Lower leg skin (tissue), 4 donors: ENCODE measurements at places on chromosomes 1 and 21.

- DNase-seq = no peak
These were observed 620.3 kb upstream of the PLXNA2 start for GRCh38 chr1:208864366-208864965.

GRCh38 chr1:113887402-113888175, at the start of gene BCL2L15:
BCL2L15 (minus strand) TSS chr1:113887581; CDS start chr1:113887375, 206 bp downstream.
- no peak for DNase-seq

- no peak for DNase-seq
These were observed 211.7 kb downstream of the SMYD3 start for GRCh38 chr1:246295340-246295739.

DNA sequence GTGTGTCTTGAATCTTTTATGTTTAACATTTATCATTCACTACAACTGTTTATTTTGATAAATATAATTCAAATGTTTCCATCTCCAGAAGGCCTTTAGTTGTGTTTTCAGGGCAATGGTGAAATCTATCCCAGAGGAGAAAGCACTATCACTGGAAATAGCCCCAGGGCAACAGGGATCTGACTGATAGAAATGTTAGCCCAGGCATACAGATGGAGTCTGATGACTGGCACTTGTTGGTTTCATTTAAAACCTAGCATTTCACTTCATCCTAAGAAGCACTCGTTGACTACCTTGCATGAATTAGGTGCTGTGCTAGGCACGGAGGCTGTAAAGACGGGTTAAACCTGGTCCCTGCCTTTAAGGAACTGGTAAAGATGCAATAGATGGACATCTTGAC, 103.1 kb downstream of the C1orf21 start:
- DNase-seq = no peak

- no peak for DNase-seq
These were observed 269.0 kb upstream of the PRMT6 start for GRCh38 chr1:106787520-106787919.

DNA sequence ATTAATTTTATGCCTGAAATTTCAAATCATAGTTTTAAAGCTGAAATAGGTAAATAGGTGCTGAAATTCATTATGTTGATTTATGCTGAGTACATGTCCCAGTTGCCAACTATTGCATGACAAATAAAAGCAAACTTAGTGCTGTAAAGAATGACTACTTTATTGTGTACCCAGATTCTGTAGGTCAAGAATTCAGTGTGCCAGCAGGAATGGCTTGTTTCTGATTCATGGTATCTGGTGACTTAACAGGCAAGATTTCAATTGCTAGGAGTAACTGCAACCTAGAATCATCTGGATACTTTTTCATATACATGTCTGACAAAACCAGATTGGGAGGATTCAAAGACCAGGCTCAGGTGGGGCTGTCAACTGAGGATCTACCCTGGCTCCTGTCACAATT, 678.4 kb upstream of the ADAMTS5 start:
- DNase-seq = no peak

GRCh38 chr1:64357422-64357821, 112.5 kb upstream of the CACHD1 start:
- DNase-seq = no peak

- no peak for DNase-seq
These were observed 351.2 kb downstream of the MATN1 start for GRCh38 chr1:30371888-30372791.

DNA sequence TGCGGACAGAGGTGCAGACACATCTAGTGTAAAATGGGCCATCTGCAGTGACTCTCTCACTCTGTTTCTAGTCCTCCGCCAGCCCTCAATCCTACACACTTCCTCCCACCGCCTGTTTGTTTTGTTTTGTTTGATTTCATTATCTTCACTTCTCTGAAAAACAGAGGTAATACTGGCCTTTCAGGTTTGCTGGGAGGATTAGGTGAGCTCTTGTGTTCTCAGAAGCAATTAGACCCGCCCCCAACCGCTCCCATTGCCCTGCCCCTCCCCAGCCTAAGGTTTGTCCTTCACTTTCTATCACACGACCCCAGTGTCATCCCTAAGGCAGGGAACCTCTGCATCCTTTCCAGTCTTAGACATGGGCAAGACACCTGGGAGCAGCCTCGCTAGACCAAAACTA, 43.2 kb upstream of the TACSTD2 start:
- DNase-seq = no peak

DNA sequence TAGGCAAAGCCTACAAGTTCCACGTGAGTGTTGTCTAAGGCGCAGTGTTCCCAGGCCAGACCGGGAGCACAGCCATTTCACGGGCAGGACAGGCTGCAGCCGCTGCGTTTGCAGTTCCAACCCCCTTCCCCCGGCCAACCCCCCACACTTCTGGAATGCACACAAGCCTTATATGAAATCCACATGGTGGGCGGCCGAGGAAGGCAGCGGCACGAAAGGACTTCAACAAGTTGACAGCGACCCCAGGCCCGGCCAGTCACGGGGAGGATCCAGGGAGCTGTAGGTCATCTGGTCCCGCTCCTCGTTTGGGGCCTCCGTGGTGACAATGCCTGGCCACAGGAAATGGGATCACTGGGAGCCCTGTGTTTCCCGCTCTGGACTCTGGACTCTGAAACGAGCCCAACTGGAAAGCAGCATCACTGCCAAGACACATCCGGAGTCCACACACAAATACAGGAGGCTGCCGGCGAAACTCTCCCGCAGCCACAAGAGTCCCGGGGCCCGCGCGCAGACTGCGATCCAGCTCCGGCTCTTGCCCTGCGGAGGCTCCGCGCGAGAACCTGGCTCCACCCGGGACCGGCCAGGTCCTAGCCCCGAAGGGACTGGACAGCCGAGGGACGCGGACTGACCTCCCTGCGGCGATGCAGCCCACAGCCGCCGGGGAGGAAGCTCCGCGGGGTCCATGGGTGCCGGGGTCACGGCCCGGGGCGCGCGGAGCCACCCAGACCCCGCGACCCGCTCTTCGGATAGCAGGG, 794 bp downstream of the NID1 start:
- peak; percentile 49 for DNase-seq

DNA sequence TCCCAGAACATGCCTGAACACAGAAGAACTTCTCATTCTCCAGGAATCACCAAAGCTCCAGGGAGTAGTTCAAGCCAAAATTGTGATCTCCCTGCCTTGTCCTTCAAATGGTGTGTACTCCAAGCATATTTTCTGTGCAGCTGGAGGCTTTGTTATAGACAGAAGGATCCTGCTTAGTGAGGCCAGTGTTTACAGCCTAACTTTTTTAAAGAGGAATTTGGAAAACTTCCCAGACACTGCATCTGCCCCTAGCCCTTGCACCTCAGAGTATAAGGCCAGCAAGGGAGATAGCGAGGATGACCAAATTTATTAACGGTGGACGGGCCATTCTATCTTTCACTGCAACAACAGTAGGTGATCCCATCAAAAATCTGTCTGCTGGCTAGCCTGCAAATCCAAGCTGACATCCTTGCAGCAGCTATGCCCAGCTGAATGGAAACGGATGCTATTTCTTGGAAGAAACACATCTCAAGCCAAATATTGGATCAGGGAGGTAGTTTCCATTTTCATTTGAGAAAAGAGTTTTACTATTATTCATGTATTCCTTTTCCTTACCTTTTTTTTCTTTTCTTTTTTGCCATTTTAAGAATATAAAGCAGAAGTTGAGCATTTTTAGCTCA, 249.8 kb downstream of the USH2A start:
- no peak for DNase-seq

GRCh38 chr1:183932412-183932811, 105.1 kb downstream of the COLGALT2 start:
- peak; percentile 92 for DNase-seq

DNA sequence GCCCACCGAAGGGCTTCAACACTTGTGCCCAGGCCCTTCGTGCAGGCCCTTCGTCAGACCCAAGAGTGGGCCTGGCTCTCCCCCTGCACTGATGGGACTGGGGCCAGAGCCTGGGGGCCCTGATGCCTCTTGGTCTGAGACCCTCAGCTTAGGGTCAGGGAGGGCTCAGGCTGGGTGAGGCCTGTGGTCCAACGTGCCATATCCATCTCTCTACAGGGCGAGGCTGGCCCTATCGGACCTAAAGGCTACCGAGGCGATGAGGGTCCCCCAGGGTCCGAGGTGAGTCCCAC, 15.6 kb downstream of the COL6A1 start:
- peak; percentile 76 for DNase-seq

GRCh38 chr1:226609836-226610455, 61.4 kb downstream of the STUM start:
- DNase-seq = no peak

DNA sequence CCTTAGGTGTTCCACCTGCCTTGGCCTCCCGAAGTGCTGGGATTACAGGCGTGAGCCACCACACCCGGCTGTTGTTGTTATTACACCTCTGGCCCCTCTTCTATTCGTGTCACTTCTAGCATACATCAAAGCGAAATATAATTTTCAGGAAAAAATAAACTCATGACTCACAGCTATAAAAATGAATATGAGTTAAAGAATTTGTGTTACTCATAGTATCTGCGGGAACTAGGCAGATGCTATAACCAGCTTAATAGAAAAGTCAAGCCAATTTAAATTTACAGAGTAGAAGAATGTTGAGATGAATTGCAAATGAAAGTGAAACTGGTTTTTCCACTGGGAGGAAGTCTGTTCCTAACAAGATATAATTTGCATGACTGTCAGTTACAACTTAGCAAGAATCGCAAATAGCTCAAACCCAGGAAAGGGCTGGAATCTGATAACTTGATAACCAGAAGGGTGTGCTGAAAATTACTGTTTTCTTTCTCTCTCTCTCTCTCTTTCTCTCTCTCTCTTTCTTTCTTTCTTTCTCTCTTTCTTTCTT, 11.2 kb downstream of the OR2W3 start:
- DNase-seq = no peak

- DNase-seq = no peak
These were observed 89.8 kb downstream of the AJAP1 start for GRCh38 chr1:4743978-4744750.

- no peak for DNase-seq
These were observed 13.5 kb upstream of the CHI3L1 start for GRCh38 chr1:203199816-203200571.

- peak; percentile 76 for DNase-seq
These were observed 17.4 kb upstream of the RNF223 start for GRCh38 chr1:1091344-1092148.

- DNase-seq = peak; percentile 32
These were observed 130.9 kb downstream of the FOXD2 start for GRCh38 chr1:47568763-47569162.

DNA sequence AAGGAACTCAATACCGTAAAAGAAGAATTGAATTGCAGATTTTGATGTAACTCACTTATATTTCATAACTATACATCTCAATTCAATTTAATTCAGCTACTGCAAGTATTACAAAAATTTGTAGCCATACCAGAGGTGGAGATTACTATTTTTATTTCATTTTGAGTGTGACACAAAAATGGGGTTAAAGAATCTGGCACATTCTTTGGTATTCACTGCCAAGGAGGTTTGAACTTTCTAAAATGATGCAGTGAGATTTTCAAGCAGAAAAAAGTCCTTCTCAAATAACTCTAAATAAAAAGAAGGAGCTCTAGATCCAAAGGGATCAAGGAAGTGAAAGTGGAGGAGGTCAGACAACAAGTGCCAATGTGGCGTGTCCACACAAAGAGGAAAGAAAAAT, 569.0 kb downstream of the DPYD start:
- DNase-seq = no peak

DNA sequence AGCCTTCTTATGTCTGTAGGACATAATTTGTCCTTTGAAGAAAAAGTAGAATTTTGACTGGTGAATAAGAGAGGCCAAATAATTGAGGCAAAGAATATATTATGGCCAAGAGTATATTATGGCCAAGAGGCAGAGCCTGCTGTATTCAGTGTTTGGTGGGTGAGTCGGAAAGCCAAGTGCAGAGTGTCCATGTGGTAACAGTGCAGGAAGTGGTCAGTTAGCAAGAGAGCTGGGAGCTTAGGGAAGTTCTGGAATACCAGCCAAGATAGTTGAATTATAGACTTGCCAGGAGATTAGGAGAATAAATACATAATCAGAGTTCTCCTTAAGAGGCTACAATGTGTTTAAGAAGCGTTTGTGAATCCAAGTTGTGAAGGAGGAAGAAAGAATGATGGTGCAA, 131.5 kb upstream of the LMO4 start:
- no peak for DNase-seq

- DNase-seq = no peak
These were observed at the start of gene ACTRT2 for GRCh38 chr1:3021233-3021671. ACTRT2 (plus strand) TSS chr1:3021467; CDS start chr1:3021687, 220 bp downstream.
